ENCODE measurements at places on chromosomes 6 and 20.

- peak; percentile 48 for DNase-seq
These were observed 179.5 kb downstream of the ADAT2 start for GRCh38 chr6:143271024-143271423.

- DNase-seq = peak; percentile 8
These were observed 61.7 kb downstream of the TCP11 start for GRCh38 chr6:35079311-35080000.

GRCh38 chr6:19157486-19157885 is 679.7 kb upstream of the ID4 start:
- no peak for DNase-seq

- no peak for DNase-seq
These were observed 251.1 kb downstream of the PAX1 start for GRCh38 chr20:21956591-21956990.

DNA sequence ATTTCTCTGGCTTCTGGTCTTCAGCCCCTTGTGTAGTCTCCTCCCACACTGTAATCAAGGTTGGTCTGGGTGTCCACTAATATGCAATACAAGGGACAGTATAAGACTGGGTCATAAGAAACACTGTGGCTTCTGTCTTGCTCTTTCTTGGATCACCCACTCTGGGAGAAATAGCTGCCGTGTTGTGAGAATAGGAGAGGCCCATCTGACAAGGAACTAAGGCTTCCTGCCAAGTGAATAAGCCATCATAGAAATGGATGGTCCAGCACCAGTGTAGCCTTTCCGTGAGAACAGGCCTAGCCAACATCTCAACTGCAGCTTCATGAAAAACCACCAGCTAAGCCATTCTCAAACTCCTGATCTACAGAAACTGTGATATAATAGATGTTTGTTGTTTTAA is 23.3 kb downstream of the BAG2 start:
- DNase-seq = no peak

DNA sequence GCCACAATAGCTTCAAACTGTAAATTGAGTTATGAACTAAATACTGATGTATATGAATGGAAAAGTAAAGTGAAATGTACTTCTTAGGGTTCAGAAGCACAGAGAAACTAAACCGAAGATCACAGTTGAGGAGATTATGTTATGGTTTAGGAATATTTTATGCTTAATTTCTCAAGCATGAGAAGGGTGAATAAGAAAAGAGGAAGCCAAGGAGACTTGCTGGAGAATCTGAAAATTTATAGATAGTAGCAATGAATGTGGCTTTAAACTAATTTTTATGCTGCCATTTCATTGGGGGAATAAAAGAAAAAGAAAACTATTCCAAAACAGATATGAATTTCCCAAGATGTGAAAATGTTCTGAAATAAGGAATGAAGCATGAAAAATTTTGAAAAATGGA is 5.6 kb downstream of the ANKS1A start:
- no peak for DNase-seq
